NCI-H82 (cell line): ENCODE measurements at places on chromosomes 5 and 9.

DNA sequence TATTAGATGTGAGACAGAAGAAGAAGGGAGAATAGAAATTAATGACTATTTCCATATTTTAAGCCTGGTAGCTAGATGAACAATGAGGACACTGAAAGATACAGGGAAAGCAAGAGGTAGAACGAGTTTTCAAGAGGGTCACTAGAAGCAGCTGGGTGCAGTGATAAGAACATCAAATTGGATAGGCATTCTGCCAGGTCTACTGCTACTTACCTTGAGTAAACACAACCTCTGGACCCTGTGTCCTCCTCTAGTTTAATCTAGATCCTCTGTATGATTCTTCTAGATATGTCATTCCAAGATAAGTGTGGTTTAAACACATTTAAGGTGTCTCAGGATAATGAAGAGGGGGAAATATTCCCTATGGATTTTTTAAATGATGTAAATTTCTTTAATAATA is 31.2 kb downstream of the OTP start:
- DNase-seq, result peak; percentile 15

DNA sequence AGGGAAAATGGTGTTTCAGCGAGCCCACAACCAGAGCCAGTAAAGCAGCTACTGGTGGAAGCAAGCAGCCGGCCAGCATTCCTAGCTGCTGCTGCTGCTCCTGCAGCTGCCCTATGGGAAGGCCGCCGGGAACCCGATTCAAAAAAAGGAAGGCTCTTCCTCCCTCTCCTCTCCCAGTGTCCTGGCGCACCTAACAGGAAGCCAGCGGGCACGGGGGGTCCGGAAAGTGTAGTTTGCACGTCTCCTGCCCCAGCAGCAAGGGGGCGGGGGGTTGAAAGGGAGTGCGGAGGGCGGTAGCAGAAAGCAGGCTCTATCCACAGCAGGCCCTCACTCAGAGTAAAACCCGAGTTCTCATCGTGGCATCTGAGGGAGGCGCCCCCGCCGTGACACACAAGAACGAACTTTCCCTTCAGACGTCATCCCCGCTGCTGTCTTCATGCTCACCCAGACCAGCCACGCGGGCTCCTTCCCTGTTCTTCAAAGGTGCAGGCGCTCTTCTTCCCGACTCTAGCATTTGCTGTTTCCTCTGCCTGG is 16.5 kb downstream of the GRXCR2 start:
- DNase-seq, result no peak

- DNase-seq, result no peak
These were observed 175.7 kb downstream of the MELK start for GRCh38 chr9:36748322-36748899.

DNA sequence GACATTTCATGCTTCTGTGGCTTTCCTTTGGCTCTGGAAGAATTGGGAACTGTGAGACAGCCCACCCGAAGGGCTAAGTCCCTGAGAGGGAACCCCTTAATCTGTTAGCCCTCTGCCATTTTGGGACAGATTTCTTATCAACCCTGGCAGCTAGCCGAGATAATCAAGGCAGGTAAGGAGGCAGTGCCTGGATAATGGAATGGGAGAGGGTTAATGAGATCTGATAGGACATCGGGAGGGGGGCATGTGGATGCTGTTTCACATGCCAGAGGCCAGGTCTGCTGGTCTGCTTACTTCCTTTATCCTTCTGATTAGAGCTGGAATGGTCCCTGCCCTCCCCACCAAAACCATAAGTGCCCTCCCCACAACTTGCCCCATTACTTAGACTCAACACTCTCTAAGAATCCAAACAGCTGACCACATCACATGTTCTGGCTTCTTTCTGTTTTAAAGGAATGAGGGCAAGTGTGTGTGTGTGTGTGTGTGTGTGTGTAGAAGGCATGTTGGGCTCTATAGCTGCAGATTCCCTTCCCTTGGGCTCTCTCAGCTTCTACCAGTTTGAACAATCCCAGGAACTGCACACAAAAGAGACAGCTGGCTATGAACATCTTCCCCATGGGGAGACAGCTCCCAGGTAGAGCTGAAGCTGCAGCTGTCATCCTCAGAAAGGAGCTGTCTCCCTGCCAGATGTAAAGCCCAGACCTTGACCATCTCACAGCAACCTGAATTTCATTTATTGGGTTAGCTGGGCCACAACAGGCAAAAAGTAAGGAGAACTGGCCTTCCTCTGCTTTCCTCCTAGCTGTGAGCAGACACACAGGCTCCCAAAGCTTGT is 221.3 kb downstream of the PIK3R1 start:
- peak; percentile 23 for DNase-seq

GRCh38 chr5:67639313-67639712 is 442.7 kb upstream of the CD180 start:
- DNase-seq, result peak; percentile 6

DNA sequence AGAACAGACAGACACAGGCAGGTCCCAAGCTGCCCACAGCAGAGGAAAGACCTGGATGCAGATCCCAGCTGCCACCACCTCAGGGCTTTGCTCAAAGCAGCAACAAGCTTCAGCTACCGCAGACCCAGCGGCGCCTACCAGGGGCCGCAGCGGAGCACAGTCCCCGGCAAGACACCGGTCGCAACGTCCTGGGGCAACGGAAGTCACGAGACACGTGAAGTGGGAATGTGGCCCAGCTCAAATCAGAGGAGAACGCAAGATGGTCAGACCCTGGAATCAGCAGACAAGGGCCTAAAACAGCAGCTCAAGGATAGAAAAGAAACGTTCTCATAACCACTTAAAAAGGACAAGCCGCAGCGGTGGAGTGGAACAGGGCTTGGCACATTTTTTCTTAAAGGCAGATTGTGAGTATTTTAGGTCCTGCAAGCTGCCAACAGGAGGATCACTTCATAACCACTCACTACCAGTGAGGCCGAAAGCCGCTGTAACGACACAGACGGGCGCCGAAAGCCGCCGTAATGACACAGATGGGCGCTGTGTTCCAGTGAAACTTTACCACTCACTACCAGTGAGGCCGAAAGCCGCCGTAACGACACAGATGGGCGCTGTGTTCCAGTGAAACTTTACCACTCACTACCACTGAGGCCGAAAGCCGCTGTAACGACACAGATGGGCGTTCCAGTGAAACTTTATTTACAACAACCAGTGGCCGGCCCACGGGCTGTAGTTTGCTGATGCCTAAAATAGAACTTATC is 21.7 kb downstream of the SLC9A3 start:
- DNase-seq, result peak; percentile 23

DNA sequence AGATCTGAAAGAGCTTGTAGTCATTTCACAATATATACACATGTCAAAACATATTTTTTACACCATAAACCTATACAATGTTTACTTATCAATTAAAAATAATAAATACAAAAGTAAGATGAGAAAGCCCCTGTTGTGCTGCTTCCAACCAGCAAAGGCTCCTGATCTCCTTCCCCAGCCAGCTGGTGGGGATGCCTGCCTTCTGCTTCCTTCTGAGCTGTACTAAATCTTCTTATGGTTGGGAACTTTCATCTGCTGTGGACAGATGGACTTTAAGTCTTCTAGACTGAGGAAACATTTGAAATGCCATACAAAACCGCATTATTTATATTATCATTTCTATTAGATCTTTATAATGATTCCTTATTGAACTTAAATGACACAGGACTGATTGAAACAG is 745.3 kb upstream of the CHD1 start:
- DNase-seq, result peak; percentile 87

DNA sequence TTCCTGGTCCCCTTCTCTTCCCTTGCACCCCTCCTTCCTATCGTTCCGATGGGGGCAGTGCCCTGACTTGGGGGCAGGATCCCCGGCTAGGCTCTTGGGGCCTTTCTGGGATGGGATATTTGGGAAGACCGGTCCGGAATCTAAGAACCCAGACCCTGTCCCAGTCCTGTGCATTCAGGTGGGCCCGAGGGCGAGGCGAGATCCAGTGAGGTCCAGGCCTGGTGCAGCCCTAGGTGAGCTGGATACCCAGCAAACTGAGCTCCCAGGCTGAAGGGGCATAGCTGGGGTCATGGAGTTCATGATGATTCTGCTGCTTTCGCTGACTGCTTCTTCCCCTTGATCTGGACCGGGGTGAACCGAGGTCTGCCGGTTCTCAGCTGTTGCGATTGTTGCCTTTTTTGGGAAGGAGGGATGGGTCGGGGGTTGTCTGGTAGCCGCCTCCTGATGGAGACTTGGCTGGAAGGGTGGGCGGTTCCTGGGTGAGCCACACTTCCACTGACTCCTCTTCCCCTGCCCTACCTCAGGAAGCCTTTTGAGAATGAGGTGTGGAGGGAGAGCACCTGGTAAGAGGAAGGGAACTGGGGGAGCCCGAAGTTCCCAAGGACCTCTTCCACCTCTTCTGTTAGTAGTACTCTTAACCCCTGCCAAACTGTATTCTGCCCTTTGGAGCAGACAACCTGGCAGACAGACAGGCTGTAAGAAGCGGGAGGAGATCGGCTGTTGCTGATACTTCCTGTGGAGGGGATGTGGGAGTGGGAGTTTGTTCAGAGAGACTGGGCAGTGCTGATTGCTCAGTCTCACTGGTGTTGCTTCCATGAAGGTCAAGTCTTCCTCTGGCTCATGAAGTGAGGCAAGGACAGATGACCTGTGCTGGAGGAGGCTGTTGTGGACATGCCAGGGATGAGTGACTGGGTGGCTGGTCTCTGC is 1.0 kb downstream of the LRRC8A start:
- peak; percentile 42 for DNase-seq

DNA sequence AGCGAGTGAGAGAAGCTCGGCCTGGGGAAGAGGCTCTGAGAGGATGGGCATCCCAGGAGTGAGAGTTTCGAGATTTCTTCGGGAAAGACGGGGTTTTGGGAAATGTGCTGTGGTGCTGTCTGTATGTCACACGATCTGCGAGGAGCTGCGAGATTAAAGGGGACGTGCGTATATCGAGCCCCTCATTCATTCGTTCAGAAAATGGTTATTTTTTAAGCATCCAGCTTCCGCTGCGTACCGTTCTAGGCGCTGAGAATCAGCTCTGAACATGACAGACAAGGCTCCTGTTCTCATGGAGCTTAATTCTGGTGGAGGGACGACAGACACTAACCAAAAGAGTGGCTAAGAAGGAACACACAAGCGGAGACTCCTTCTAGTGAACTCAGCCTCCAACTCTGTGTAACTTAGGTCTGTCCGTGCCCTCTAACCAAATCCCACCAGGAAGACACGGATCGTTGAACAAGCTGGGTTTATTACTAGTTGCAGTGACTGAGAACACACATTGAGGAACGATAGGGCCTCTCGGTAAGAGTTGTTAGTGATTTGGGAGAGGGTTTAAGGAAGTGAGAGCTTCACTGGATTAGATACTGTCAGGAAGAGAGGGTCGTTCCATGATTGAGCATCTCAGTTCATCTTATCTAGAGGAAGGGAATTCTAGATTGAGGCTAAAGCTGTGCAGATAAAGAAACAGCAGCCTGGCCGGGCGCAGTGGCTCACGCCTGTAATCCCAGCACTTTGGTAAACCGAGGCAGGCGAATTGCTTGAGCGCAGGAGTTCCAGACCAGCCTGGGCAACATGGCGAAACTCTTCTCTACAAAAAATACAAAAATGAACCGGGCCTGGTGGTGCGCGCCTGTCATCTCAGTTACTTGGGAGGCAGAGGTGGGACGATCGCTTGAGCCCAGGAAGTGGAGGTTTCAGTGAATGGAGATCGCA is 1.0 kb upstream of the FBXW11 start:
- DNase-seq, result peak; percentile 36

DNA sequence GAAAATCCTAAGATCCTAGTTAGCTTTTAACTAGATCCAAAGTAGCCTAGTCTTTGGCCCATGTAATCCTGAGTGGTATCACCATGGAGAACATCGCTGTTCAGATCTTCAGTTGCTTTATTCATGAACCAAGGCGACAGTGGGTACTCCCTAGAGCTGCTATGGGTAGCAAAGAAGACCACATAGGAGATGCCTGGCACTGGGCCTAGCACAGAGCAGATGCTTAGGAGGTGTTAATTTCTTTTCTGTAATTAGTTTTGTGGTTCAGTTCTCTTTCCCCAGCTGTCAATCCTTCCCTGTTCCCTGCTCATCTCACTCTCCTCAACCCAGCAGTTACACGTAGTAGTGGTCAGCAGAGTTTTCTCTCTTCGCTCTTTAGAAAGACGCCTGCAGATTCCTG is 9.3 kb downstream of the CAST start:
- peak; percentile 22 for DNase-seq

DNA sequence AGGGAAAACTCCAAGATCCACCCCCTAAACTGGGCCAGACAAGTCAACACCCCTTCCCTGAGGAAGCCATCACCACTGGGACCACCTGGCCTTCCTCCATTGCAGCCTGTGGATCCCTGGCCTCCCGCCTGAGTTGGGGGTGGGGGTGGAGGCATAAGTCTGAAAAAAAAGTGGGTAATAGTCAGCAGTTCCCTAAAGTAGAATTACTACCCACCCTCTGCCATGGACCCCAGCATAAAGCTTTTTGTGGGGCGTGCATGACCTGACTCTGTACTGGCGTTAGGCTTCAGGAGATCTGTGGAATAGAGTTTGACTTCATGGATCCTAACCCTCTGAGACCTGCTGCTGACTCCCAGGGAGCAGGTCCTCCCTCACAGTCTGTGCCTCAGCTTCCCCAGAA is 2.0 kb upstream of the CXXC5 start:
- DNase-seq, result no peak

- DNase-seq, result no peak
These were observed 213.4 kb downstream of the MARCHF11 start for GRCh38 chr5:15966066-15966640.

GRCh38 chr5:38994324-38994927 is 79.8 kb downstream of the RICTOR start:
- peak; percentile 66 for DNase-seq

DNA sequence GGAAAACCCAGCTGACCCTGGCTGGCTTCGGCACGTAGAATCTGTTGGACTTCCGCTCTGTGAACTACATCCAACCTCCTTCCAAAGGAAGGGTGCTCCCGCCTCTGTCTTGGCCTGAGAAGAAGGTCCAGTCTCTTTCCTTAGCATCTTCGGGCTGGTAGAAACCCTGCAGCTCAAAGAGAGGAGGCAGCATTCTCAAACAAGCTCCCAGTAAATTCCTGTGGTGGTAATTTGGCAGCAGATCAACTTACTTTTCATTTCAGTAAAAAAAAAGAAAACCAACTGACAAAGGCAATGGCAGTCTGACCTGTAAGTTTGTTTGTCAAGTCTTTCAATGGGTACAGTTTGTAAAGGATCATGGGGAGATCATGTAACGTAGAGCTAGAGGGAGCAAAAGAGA is 176.7 kb downstream of the MED10 start:
- DNase-seq, result no peak

DNA sequence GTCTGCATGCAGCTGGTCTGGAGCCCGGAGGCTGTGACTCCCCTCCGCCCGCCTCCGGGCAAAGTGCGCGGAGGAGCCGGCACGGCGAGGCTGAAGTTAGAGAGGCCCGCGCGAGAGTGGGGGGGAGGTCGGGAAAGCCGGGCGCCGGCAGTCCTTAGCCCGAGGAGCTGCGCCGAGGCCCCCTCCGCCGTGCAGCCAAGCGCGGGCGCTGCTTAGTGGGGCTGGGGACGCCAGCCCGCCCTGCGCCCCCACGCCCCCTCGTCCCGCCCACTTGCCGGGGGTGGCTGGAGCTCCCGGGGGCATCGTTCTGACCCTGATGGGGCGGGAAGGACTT is 403 bp downstream of the NINJ1 start:
- DNase-seq, result peak; percentile 49

GRCh38 chr9:110183208-110184145 is 24.5 kb downstream of the C9orf152 start:
- DNase-seq, result peak; percentile 78
